NT2/D1 (cell line): ENCODE measurements at places on chromosomes 11 and 22.

- no peak for DNase-seq
These were observed 13.7 kb downstream of the PEX26 start for GRCh38 chr22:18091478-18091877.

DNA sequence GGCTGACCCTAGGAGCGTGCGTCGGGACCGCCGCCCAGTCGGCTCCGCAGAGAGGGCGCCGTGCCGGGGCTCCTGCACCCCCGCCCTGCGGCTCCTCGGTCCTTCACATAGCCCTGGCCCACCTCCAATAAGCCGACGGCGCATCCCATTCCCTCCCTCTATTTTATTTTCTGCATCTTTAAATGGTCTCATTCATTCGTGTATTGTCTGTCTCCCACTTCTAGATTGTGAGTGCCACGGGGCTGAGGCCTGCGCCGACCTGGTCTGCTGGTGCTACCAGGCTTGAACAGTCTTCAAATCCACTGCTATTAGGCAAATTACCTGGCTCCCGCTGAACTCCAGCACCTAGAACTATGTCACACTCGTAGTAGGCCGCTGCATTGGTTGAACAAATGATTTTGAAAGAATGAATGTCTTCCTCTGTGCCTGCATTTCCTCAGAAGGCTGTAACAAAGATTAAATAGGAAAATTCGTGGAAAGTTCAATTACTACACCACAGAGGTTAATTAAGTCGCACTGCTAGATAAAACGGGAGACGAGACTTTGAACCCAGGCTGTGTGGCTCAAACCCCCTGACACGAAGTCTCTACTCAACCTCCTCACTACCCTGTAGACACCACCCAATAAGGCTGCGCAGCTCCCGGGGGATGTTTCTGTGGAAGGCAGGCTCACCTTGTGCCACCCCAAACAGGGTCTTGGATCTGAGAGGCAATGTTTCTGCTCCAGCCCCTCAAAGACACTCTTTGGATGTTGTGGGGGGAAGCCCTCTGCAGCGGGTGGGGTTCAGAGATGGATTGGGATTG lies 1.2 kb upstream of the PPP1R14B start:
- no peak for DNase-seq

DNA sequence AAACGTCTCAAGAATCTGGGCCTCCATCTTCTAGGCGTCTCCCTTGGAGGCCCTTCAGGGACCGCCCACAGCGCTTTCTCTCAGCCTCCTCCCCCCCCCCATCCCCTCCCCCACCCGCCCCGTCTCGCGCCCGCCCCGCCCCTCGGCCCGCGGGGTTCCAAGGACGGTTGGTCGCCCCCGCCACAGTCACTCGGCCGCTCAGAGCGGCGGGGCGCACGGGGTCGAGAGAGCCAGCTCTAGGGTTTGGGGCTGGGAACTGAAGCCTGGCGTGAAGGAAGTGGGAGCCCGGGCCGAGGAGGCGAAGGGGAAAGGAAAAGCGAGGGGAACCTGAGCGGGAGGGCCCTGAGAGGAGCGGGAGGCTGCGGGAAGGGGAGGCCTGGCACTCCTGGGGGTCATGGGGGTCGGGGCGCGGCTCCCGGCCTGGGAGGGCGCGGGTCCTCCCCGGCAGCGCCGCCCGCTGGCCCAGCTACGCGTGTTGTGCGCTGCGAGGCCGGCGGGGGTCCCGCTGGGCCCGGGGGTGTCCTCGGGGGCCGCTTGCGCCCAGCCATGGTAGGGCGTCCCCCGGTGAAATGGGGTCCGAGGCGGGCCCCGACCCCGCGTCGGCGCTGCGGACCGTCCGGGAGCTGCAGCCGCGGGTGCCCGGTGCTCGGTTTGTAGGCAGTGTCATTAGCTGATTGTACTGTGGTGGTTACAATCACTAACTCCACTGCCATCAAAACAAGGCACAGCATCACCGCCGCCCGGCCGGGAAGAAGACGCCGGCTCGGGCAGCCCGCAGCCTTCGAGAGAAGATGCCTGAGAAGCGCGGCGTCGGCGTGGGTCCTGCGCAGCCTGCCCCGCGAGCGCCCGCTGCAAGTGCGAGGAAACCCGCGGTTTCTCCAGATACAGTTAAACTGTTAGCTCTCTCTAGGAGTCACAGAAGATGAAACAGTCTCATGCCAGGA lies at the start of gene BTG4:
Gene BTG4, minus strand, starts transcription at position 91 of the 944 bp plus-strand sequence. CDS start 13,610 bp downstream, outside the sequence.
- DNase-seq = no peak

DNA sequence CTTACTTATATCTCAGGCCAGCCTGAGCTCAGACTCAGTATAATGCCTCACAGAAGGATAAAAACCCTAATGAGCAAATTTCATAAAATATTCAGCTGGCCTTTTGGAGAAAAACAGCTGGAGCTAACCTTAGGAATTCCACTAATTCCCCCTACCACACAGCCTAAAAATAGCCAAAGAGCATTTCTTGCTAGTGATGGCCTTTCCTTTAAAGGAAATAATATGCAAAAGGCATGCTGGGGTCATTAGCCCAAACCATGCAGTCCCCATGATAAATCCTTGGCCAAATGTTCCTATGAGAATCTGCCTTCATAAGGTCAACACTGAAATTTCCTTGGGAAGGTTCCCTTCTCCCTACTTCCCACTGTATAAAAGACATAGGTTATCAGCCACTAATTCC lies 38.2 kb downstream of the SYTL2 start:
- no peak for DNase-seq

GRCh38 chr11:93729129-93729616 lies 12.1 kb downstream of the TAF1D start:
- no peak for DNase-seq
